ENCODE measurements at places on chromosomes 6 and 20. TPM values are rescaled to one million over a fixed set of nuclear protein-coding genes. Genes with fewer than 3 reads are reported as not detected.

Gene FAM83B
- not detected for total RNA-seq

- H3K27ac ChIP-seq: no peak overlapping the region
- H3K27me3 ChIP-seq: no peaks in the 10 kb centered on the region
- H3K36me3 ChIP-seq: peaks cover 1% of the 10 kb centered on the region
- no peaks in the 10 kb centered on the region for H3K4me1 ChIP-seq
- no peak for DNase-seq
- no peak overlapping the region for H3K4me3 ChIP-seq
Measured at GRCh38 chr20:16462711-16463110, 110.5 kb downstream of the KIF16B start.

GRCh38 chr6:166925141-166925996 is 31.0 kb downstream of the RNASET2 start:
- no peaks in the 10 kb centered on the region for H3K27me3 ChIP-seq
- H3K27ac ChIP-seq: no peak overlapping the region
- no peak overlapping the region for H3K4me3 ChIP-seq
- no peak for DNase-seq

DNA sequence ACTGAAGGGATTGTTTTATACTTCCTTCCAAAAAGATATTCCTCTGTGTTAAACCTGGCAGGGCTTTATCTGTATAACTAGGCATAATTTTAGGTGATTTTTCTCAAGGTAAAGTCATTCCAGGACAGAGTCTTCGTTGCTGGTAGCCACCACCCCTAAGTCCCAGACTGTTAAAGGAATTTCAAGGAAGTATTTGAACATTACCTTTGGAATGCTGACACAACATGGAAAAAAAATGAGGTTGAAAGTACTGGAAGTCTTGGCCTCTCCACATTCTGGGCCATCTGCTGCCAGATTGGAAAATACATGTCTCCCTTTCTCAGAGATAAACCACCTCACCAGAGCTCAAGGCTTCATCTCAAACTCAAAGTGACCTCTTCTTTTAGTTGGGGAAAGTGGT is 27.0 kb upstream of the ETV7 start:
- H3K4me3 ChIP-seq: no peak overlapping the region
- H3K27me3 ChIP-seq: peaks cover 9% of the 10 kb centered on the region
- DNase-seq: no peak

- no peak overlapping the region for H3K27ac ChIP-seq
- peaks cover 62% of the 10 kb centered on the region for H3K27me3 ChIP-seq
- no peaks in the 10 kb centered on the region for H3K36me3 ChIP-seq
- H3K4me3 ChIP-seq: no peak overlapping the region
- DNase-seq: no peak
Measured at GRCh38 chr20:9510911-9511310, 3.5 kb upstream of the LAMP5 start.

Gene ASIP
- not detected for total RNA-seq

GRCh38 chr6:16493112-16493511 is 254.7 kb downstream of the GMPR start:
- H3K27me3 ChIP-seq: no peaks in the 10 kb centered on the region
- H3K4me1 ChIP-seq: peaks cover 70% of the 10 kb centered on the region
- no peak overlapping the region for H3K27ac ChIP-seq
- DNase-seq: no peak
- no peak overlapping the region for H3K4me3 ChIP-seq

- H3K27me3 ChIP-seq: no peaks in the 10 kb centered on the region
- peak overlapping the region; percentile 96 for H3K4me3 ChIP-seq
- peaks cover 22% of the 10 kb centered on the region for H3K36me3 ChIP-seq
- peak overlapping the region; percentile 94 for H3K27ac ChIP-seq
Measured at GRCh38 chr20:63627129-63627750, 339 bp upstream of the GMEB2 start.

Gene BANF2
- not detected for total RNA-seq

- peak overlapping the region; percentile 61 for H3K4me3 ChIP-seq
- peak overlapping the region; percentile 94 for H3K27ac ChIP-seq
- no peaks in the 10 kb centered on the region for H3K27me3 ChIP-seq
Measured at GRCh38 chr6:16319813-16320532, 81.6 kb downstream of the GMPR start.

GRCh38 chr6:117555882-117556498 is 46.3 kb downstream of the GOPC start:
- H3K27me3 ChIP-seq: peaks cover 5% of the 10 kb centered on the region
- H3K4me1 ChIP-seq: peaks cover 1% of the 10 kb centered on the region
- no peak overlapping the region for H3K4me3 ChIP-seq
- H3K36me3 ChIP-seq: no peaks in the 10 kb centered on the region
- H3K27ac ChIP-seq: no peak overlapping the region
- peak; percentile 71 for DNase-seq

Gene BCAS1
- not detected for total RNA-seq

Gene DLL1
- total RNA-seq: 10.7 TPM

DNA sequence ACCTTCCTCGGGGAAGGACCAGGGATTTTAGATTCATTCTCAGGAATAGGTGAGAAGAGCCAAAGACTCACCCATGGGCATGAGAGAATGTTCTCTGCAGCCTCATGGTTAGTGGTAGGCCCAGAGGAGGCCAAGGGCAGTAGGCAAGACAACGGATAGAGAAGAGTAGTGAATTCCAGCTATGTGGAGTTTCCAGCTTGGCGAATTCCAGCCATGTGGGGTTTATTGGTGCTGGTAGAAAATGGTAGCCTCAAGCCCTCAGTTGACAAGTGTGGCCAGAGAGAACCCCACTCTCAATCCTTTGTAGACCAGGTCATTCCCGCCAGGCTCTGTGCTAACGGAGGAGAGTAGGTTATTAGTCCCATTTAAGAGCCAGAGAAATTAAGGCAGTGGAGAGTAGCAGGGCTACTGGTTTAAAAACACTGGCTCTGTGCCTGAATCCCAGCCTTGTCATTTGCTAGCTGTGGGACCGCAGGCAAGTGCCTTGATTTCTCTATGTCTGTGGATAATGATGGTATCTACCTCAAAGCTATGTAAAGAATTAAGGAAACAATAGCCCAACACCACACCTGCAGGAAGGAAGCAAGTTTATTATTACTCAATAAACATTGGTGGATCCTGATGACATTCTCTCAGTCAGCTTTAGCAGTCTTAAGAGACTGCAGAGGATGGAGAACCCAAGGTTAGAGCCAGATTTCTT is 2.0 kb upstream of the SLC9A8 start:
- H3K27ac ChIP-seq: no peak overlapping the region
- H3K36me3 ChIP-seq: peaks cover 21% of the 10 kb centered on the region
- no peak for DNase-seq
- H3K27me3 ChIP-seq: no peaks in the 10 kb centered on the region
- no peak overlapping the region for H3K4me3 ChIP-seq

DNA sequence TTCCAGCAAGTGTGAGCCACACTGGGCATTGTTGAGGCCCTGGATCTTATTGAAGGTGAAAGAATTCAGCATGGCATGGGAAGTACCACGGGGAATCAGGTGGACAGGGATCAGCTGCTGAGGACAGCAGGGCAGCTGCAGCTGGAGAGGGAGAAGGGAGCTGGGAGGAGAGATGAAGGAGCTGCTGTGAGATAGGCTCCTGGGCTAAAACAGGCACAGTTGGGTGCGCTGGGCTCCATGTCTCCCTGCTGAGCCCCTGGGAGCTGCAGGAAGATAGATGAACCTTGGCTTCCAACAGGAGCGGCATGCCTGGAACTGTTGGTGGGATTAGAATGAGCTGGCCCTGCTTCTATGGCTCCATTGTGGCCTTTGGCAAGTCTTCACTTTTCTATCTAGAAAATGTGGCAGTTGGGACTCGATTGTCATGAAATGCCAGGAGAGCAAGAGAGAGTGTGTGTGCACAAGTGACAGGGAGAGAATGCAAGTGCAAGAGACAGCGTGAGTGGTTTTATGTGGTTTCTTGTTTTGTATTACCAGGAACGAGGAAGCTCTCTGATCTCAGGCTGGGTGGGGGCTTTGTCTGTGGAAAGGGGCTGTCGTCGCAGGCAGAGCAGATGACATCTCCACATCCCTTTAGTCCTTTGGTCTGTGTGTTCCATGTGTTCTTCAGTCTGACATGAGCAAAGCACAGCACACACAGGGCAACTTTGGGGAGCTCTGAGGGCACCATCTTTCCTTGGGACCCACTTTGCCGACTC is 20.4 kb downstream of the SNPH start:
- H3K36me3 ChIP-seq: peaks cover 11% of the 10 kb centered on the region
- peaks cover 47% of the 10 kb centered on the region for H3K4me1 ChIP-seq

- DNase-seq: peak; percentile 43
- no peaks in the 10 kb centered on the region for H3K36me3 ChIP-seq
- H3K4me3 ChIP-seq: peak overlapping the region; percentile 60
- peaks cover 67% of the 10 kb centered on the region for H3K27me3 ChIP-seq
Measured at GRCh38 chr6:148747471-148748165, 788 bp downstream of the UST start.

- no peaks in the 10 kb centered on the region for H3K4me1 ChIP-seq
- no peak overlapping the region for H3K27ac ChIP-seq
Measured at GRCh38 chr6:34508425-34508824, 42.5 kb downstream of the PACSIN1 start.

GRCh38 chr6:36246506-36247268 is 23.2 kb upstream of the PNPLA1 start:
- peaks cover 14% of the 10 kb centered on the region for H3K27me3 ChIP-seq
- no peak overlapping the region for H3K27ac ChIP-seq
- no peak for DNase-seq
- no peak overlapping the region for H3K4me3 ChIP-seq
- H3K4me1 ChIP-seq: peaks cover 15% of the 10 kb centered on the region

DNA sequence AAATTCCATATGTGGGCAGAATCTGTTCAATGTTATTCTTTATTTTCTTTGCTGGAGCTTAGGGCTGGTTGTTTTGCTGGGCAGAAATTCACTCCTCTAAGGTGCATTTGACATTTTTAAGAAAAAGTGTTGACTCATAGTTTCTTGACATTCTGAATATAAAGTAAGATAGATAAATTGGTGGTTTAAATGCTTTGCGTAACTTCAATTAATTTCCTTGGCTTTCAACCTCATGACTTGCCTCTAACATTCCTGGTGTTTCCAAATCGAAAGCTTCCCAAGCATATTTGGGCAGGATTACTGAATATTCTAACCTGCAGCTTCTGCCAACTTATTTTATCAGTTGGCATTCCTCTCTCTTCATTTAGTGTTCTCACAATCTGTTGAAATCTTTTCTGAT is 718.7 kb upstream of the ADGRB3 start:
- no peak overlapping the region for H3K27ac ChIP-seq
- DNase-seq: no peak
- no peaks in the 10 kb centered on the region for H3K36me3 ChIP-seq
- H3K4me1 ChIP-seq: no peaks in the 10 kb centered on the region

Gene TREML1
- total RNA-seq: not detected

GRCh38 chr6:137690034-137690433 is 177.0 kb upstream of the TNFAIP3 start:
- DNase-seq: no peak
- no peaks in the 10 kb centered on the region for H3K4me1 ChIP-seq
- no peak overlapping the region for H3K27ac ChIP-seq
- H3K4me3 ChIP-seq: no peak overlapping the region
- no peaks in the 10 kb centered on the region for H3K36me3 ChIP-seq

Gene FAM217A
- total RNA-seq: not detected

Gene TJAP1
- 35.5 TPM for total RNA-seq

Gene ARMH2
- 0.97 TPM for total RNA-seq

Gene CCN6
- not detected for total RNA-seq

- no peaks in the 10 kb centered on the region for H3K36me3 ChIP-seq
- no peak overlapping the region for H3K27ac ChIP-seq
- peaks cover 23% of the 10 kb centered on the region for H3K27me3 ChIP-seq
- no peak overlapping the region for H3K4me3 ChIP-seq
- no peak for DNase-seq
Measured at GRCh38 chr6:87905101-87905641, 142.5 kb upstream of the SPACA1 start.

- peak overlapping the region; percentile 95 for H3K4me3 ChIP-seq
- peak overlapping the region; percentile 99 for H3K27ac ChIP-seq
- peaks cover 19% of the 10 kb centered on the region for H3K4me1 ChIP-seq
- peaks cover 18% of the 10 kb centered on the region for H3K27me3 ChIP-seq
- peaks cover 8% of the 10 kb centered on the region for H3K36me3 ChIP-seq
- no peak for DNase-seq
Measured at GRCh38 chr20:18288749-18289267, 481 bp downstream of the ZNF133 start.

DNA sequence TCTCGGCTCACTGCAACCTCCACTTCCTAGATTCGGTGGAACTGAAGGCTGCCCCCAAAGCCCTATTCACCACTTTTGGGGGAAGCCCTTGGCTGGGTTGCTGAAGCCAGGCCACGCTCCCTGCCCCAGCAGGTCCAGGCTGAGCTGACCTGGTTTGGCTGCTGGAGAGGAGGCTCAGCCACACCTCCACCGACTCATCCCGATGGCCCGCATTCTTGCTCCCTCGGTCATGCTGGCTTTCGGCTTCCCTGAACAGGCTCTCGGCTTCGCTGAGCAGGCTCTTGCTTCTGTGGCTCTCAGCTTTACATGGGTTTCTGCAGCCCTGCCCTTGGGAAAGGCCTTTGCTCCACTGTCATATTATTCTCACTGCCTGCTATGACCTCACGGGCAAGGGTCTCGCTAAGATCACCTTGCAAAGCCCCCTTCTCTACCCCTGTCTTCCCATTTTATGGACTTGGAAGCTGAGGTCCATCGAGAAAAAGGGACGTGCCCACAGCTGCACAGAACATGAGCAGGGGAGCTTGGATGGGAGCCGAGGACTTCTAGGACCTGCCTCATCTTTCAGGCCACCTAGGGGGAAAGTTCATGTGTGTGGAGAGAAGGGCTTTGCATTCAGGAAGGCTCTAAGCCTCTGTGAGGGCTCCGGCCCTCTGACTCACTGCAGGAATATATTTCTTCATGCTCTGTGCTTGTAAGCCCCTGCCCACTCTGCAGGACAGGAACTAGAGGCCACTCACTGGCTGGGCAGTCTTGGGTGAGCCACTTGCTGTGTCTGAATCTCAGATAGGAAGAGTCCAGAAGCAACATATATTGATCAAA is 15.6 kb downstream of the ARHGAP40 start:
- no peaks in the 10 kb centered on the region for H3K4me1 ChIP-seq
- H3K36me3 ChIP-seq: no peaks in the 10 kb centered on the region
- no peak for DNase-seq
- peaks cover 21% of the 10 kb centered on the region for H3K27me3 ChIP-seq
- no peak overlapping the region for H3K27ac ChIP-seq

DNA sequence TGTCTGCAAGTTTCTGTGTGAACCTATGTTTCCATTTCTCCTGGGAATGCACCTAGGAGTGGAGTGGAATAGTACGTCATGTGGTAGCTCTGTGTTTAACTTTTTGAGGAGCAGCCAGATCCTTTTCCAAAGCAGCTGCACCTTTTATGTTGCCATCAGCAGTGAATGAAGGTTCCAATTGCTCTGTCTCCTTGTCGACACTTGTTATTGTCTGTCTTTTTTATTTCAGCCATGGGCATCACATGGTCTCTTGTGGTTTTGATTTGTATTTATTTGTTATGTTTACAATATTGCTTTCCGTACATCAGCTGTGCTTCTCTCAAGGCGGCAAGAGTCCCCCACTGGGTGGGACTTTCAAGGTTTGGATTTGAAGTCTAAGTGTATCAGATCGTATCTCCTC is 33.9 kb upstream of the STX16 start:
- no peak overlapping the region for H3K27ac ChIP-seq
- peaks cover 8% of the 10 kb centered on the region for H3K27me3 ChIP-seq
- H3K4me3 ChIP-seq: no peak overlapping the region
- no peaks in the 10 kb centered on the region for H3K36me3 ChIP-seq

GRCh38 chr6:97110626-97111025 is 172.4 kb downstream of the MMS22L start:
- H3K4me3 ChIP-seq: no peak overlapping the region
- no peaks in the 10 kb centered on the region for H3K36me3 ChIP-seq
- no peak for DNase-seq
- H3K4me1 ChIP-seq: peaks cover 10% of the 10 kb centered on the region
- no peaks in the 10 kb centered on the region for H3K27me3 ChIP-seq

Gene APCDD1L
- not detected for total RNA-seq

- no peak overlapping the region for H3K4me3 ChIP-seq
- no peaks in the 10 kb centered on the region for H3K4me1 ChIP-seq
- no peaks in the 10 kb centered on the region for H3K27me3 ChIP-seq
- DNase-seq: no peak
- H3K27ac ChIP-seq: no peak overlapping the region
Measured at GRCh38 chr6:18680842-18681241, 293.7 kb downstream of the RNF144B start.

Gene CDH4
- total RNA-seq: 0.13 TPM

Gene TRMT6
- 15.9 TPM for total RNA-seq
